ENCODE measurements at places on chromosomes 12 and 14.

GRCh38 chr12:13347241-13348043, 150.9 kb downstream of the EMP1 start:
- peak; percentile 11 for DNase-seq

GRCh38 chr12:123675436-123675835, 4.5 kb downstream of the TCTN2 start:
- no peak for DNase-seq

DNA sequence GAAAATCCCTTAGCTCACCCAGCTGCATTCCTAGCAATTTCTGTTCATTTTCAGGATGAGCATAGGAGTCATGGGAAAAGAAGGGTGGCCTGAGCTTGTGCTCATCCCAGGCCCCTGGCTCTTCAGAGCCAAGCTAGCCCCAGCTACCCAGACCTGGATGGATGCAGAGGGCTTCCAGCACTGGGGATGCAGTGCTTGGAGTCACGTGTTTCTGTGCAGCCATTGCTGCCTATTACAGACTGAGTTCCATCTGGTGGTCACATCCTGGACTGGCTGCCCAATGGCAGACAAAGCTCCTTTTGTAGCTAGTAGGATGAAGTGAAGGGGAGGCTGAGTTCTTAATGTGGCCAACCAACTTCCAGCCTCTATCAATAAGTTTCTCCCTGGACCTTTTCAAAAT, 54.2 kb upstream of the JDP2 start:
- DNase-seq: no peak

DNA sequence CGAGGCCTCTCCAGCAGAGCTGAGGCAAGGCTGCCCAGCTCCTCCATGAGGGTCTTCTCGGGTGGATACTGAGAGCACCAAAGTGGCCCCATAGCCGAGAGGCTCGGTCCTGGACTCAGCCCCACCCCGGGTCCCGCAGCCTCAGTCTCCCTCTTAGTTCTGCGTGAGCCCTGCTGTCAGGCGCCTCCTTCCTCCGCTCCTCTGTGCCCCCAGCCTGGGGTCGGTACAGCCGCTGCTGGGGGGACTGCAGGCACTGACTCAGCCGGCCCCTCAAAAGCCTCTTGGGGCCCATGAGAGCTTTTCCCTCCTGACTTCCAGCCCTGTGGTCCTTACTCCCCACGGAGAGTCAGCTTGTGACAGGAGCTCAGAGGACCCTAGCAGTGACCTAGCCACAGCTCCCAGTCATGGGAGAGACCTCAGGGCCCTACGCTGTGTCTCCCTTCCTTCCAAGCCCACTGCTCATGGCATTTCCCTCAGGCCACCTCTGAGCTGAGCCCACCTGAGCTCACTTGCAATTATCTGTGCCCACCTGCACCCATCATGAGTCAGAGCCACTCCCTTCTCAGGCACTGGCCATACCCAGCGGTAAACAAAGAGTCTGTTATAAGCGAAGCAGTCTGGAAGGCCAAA, 295.0 kb upstream of the RTL1 start:
- no peak for DNase-seq

- no peak for DNase-seq
Observed at GRCh38 chr14:89881839-89882238, 72.7 kb downstream of the EFCAB11 start.

GRCh38 chr12:12167847-12168246, 97.1 kb downstream of the BCL2L14 start:
- no peak for DNase-seq

DNA sequence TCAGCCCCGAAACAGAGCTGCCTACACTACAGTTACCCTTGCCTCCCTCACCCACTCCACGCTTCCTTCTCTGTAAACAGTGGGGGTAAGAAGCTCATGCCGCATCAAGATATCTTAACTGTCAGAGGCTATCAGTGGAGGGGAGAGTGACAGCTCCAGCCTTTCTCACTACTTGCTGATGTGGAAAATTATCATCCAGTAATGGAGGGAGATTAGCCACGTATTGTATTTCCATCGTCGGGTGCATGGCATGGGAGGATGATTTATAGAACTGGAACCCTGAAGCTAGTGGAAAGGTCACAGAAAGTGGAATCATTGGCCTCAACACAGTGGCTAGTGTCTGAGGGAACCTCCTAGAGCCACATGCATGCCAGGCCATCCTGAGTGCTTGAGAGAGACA, 270.9 kb upstream of the FKBP4 start:
- DNase-seq: no peak

- no peak for DNase-seq
Observed at GRCh38 chr12:52953181-52953841, 4.4 kb downstream of the KRT18 start.

- no peak for DNase-seq
Observed at GRCh38 chr14:61588419-61588901, 106.9 kb upstream of the HIF1A start.

GRCh38 chr12:113083863-113084435, 27.4 kb downstream of the DTX1 start:
- no peak for DNase-seq

GRCh38 chr14:23408307-23408630, 196 bp upstream of the MYH6 start:
- no peak for DNase-seq

DNA sequence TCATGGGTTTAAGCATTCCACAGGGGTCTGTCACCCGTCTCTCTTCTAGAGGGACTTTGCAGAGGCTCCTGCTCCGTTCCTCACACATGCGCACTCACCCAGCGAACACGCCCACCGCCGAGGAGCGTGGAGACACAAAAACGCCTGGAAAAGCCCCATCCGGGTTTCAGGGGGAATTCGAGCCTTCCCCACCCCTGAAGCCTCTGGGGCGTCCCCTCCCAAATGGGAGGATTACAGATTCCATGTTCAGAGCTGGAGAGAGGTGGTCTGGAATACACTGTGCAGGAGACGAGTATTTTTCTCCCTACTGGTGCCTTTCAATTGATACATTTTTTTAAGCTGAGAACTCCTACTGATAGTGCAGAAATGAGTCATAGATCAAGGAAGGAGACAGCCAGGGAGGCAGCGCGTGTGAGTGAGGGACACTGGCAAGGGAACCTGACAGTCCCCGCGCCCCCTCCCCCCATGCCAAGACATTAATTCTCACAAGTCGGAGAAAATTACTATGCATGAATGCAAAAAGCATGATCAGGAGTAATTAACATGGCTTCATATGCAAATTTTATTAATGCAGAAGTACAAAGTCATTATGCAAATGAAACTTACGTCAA, 36.9 kb downstream of the BCL11B start:
- peak; percentile 62 for DNase-seq

DNA sequence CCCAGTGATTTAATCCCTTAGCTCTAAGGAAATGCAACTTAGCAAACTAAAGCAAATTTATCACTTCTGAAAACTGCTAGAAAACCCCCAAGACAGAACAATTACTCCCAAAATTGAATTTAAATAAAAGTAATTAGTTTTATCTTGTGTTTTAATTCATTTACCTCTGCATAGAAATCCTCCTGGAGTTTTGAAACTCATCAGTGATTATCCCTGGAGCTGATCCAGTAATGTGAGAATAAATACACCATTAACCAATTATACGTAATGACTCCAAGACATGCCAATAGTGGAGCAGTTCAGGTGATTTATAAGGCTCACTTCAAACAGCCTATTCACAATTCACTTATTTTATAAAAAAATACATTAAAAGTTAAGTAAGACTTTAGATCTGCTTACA, 855.3 kb upstream of the FLRT2 start:
- no peak for DNase-seq

- DNase-seq: no peak
Observed at GRCh38 chr12:63994704-63995103, 150.2 kb downstream of the SRGAP1 start.

- no peak for DNase-seq
Observed at GRCh38 chr14:91244501-91244901, at the start of gene GPR68. TSS of gene GPR68 (minus strand) at chr14:91244704. CDS start at chr14:91235050, 9,654 bp downstream.

Data from stimulated activated CD4-positive, alpha-beta T cell treated with anti-CD3 and anti-CD28 coated beads, Interleukin-1b, Interleukin-23, amount 100 ng/mL, for 24 hours (primary cell).